ENCODE measurements at places on chromosomes 16 and 17.

- DNase-seq = no peak
Measured at GRCh38 chr17:67514998-67515397, 137.9 kb downstream of the PITPNC1 start.

DNA sequence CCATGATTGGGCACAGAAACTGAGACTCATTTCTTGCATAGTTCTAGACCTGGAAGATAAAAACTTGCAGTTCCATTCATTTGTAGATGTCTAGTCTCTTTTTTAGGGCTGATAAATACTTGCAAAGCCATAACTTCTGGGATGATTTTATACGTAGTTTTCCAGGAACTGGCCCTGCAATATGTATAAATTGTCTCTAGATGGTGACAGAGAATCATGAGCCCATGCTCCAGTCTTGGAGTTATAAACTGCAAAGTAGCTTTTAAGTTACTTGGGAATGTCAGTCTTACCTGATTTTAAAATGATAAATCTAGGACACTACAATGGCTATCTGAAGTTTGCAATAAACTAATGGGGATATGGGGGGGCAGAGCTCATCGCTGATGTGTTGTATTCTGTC, 3.0 kb upstream of the ADAMTS18 start:
- DNase-seq = no peak

- DNase-seq = no peak
Measured at GRCh38 chr16:85857406-85857805, 41.6 kb upstream of the IRF8 start.

GRCh38 chr17:55056526-55056925, 88.0 kb downstream of the STXBP4 start:
- no peak for DNase-seq

DNA sequence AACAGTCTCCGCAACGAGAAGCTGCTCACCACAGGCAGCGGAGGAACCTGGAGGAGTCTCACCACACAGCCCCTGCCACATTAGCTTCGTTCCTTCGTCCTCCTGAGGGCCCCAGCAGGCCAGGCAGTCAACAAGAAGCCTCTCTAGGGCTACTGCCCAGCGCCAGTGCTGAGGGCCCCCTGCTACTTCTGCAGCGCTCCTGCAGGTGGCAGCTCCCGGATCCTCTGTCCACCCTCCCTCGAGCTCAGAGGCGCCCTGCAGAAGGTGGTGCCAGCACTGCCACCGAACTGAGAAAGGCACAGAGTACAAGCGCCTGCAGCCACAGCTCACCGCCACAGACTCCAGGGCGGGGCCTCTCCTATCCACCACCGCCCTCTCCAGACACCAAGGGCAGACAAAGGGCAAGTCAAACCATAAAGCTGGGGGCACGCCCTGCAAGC, 27.3 kb downstream of the KDM8 start:
- no peak for DNase-seq

GRCh38 chr17:80361495-80362220, 53.3 kb upstream of the ENDOV start:
- no peak for DNase-seq

- DNase-seq = no peak
Measured at GRCh38 chr16:2480948-2481347, 6.0 kb downstream of the TBC1D24 start.

DNA sequence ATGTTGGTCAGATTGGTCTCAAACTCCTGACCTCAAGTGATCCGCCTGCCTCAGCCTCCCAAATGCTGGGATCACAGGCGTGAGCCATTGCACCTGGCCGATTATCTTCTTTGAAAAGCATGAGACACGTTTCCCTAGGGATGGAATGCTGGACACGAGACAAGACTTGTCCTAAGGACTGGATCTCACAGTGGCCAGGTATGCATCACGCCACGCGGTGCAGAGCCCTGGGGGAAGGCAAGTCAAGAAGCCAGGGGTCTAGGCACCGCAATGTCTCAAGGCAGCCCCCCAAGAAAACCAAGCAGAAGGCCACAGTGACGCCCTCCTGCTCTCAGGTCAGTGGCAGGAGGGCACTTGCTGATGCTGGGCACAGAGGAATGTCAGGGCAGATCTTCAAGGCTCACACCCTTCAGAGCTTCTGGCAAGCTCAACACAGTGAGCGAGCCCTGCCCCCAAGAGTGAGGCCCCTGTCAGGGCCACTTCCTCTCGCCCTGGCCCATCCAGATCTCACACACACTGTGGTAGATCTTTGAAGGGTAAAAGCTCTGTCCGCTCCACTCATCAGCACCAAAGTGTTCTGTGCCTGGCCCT, 134.7 kb downstream of the ZNF778 start:
- no peak for DNase-seq

- peak; percentile 10 for DNase-seq
Measured at GRCh38 chr17:27651411-27652345, 20.7 kb downstream of the LGALS9 start.

DNA sequence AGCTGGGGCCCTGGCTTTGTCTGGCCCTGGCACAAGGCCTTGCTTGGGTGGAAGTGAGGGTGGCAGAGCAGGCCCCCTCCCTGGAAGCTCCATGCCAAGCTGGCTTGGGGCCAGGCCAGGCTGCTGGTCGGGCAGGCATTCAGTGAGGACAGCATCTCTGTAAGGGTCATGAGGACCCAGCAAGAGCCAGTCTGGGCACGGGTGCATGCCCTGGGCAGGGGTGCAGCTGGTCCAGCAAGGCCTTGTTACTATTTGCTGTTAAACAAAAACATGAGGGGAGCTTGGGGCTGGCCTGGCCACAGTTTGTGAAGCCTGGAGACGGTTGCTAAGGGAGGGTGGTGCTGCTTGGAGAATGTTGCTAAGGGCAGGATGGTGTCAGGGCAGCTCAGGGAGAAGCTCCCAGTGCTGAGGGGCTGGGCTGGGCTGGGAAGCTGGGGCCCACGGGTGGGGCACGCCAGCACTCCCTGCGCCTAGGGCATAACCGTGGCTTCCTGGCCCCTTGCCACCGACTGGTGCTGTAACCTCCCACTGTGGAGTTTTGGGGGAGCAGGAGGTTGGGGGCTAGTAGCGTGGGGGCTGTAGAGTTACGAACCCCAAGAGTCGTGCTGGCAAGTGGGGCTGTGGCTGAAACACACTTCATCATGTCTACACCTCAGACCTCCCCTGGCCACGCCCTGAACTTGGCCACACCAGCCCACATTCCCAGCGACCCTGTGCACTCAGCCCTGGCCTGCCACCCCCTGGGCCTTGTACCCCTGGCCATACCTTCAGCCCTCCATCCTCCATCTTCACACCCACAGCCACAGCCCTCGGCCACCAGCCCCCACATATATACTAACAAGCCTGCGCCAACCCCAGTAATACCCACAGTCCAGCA, 1.6 kb downstream of the TPPP3 start:
- DNase-seq = no peak

GRCh38 chr16:70378869-70379493, 32.3 kb downstream of the DDX19A start:
- DNase-seq = no peak

DNA sequence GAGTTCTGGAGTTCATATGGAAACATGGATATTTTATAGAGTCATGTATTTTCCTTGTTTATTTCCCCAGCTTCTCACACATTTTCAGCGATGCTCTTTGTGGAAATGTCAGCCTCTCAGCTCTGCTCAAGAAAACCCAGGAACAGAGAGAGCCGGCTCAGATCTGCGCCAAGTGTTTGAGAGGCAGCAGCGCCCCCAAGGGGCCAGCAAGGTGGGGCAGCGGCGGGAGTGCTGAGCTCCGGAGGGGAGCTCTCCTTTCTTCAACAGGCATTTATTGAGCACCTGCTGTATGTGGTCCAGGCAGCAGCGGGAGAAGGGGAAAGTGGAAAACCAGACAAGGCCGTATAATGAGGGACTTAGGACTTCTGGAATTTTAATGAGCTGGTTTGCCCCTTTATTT, 421.1 kb upstream of the C16orf82 start:
- no peak for DNase-seq

DNA sequence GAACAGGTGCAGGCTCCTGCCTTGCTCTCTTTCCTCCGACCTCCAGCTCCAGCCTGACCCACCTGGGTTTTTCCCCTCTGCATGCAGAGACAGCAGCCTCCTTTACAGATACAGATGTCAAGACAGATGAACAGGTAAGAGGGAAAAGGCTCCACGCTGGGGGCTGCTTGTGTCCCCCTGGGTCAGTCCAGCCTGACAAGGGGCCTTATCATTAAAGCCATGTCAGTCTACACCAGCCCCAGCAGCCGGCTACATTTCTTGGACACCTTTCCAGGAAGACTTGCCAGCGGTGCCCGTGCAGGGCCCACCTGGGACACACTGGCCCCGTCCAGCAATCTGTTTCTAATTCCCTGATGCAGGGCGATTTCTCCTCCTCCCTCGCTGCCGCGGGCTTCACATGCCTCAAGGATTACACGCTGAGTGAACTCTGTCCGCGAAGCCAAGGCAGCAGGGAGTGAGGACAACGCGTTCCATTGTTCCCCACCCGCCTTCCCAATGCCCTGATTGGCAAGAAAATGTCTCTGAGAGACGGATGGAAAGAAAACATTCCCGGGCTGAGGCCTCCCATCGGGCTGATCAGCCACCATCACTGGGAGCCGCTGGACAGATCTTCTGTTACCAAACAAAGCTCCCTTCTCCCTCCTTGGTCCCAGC, 184.7 kb downstream of the C16orf95 start:
- DNase-seq = no peak

- DNase-seq = no peak
Measured at GRCh38 chr16:85431431-85432124, 181.5 kb upstream of the GSE1 start.

GRCh38 chr16:11121083-11121608, 134.9 kb downstream of the SOCS1 start:
- no peak for DNase-seq

- no peak for DNase-seq
Measured at GRCh38 chr17:72561266-72561665, 440.4 kb downstream of the SOX9 start.

DNA sequence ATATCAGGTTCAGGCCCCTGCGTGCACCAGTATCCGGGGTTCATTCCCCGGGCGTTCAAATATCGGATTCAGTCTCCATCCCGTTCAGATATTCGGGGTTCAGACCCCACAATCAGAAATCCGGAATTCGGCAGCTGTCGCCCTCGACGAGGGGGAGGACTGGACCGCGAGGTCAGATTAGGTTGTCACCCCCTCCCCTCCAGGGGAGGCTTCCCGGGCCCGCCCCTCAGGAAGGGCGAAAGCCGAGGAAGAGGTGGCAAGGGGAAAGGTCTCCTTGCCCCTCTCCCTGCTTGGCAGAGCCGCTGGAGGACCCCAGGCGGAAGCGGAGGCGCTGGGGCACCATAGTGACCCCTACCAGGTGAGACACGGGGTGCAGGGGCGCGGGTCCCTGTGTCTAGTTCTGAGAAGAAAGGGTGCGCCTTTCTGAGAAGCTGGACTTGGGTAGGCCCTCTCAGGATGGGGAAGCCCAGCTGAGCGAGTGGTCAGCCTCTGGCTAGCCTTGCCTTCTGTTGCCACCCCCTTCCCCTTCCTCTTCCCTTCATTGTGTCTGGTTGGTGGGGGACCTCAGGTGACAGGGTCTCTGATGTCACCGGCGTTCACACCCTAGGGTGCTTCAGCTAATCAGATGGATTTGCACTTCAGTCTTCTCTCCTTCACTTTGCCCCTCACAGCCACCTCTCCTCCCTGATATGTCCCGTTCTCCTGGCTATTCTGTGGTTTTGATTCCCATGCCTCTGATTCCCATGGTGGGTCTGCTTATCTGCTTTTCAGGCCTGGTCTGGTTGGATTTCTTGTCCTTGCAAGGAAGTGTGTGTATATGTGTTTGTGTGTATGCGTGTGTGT, 844 bp downstream of the TAOK2 start:
- DNase-seq = no peak

- DNase-seq = no peak
Measured at GRCh38 chr17:82698974-82699442, 510 bp upstream of the RAB40B start.

DNA sequence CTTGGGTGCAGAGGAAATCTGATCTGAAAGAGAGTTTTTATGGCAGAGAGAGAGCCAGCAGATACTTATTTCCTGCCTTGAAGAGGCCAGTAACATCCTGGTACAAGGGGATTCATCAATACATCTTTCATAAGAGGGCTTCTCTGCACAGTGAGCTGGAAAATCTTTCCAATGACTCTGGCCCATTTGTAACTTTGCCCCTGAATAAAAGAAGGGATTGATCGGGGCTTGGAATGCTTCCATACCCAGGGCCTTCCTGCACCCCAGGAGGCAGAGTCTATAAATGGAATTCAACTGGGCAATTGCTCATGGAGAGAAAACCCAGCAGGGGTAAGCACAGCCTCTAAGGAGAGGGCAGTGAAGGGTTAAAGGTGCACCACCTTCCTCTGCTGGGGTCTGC, 163.3 kb downstream of the XYLT1 start:
- no peak for DNase-seq

GRCh38 chr16:35631261-35631945, 2172.0 kb downstream of the TP53TG3F start:
- DNase-seq = no peak

GRCh38 chr17:7001318-7001961, 5.6 kb downstream of the ALOX12 start:
- DNase-seq = no peak

- DNase-seq = no peak
Measured at GRCh38 chr16:5042574-5043171, 8.9 kb upstream of the NAGPA start.

GRCh38 chr16:24999856-25000461, 15.2 kb downstream of the ARHGAP17 start:
- no peak for DNase-seq

GRCh38 chr16:19138601-19139000, 24.8 kb downstream of the ITPRIPL2 start:
- DNase-seq = no peak

DNA sequence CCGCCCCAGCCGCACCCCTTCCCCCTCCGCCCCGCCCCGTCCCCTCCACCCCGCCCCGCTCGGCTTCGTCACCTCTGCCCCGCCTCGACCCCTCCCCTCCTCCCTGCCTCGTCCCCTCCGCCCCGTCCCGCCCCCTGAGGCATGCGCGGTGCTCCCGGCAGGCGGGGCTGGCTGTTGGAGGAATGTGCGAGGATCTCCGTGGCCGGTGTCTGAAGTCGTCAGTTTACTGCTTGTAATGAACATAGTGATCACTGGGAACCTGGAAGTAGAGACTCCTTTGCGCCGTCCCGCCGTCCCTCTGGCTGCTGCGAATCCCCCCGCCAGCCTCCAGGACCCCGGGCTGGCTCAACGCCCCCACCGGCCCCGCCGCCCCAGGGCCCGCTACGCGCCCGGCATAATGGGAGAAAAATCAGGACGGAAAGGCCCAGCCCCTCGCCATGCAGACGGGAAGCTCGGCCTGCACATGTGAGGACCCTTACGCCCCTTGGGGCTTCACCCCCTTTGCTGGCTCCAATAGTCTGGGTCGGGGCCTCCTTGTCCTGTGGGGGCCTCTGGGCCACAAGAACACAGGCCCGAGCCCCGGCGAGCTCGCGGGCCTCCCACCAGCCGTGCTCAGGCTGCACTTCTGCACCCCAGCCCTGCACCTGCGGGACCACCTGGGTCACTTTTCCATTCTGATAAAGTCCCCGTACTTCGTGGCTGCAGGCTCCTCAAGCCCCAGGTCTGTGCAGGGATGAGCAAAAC, 743.1 kb downstream of the KCNJ18 start:
- no peak for DNase-seq

Data from GDM1 (cell line).